ENCODE measurements at places on chromosomes 12 and 14.

DNA sequence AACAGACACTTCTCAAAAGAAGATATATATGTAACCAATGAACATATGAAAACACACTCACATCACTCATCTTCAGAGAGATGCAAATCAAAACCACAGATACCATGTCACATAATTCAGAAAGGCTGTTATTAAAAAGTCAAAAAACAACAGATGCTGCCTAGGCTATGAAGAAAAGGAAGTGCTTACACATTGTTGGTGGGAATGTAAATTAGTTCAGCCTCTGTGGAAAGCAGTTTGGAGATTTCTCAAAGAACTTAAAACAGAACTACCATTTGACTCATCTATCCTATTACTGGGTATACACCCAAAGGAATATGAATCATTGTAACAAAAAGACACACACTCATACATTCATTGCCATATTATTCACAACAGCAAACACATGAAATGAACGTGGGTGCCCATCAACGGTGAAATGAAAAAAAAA lies 35.1 kb downstream of the EIF2S3B start:
- no peak for DNase-seq

GRCh38 chr12:12482150-12482761 lies 80.4 kb downstream of the DUSP16 start:
- no peak for DNase-seq

GRCh38 chr14:28766469-28766955 lies at the start of gene FOXG1:
Gene FOXG1, plus strand, starts transcription at chr14:28766787. Its CDS starts 493 bp downstream, at chr14:28767280.
- DNase-seq, result peak; percentile 53

- DNase-seq, result peak; percentile 8
These were observed 96.6 kb downstream of the SPTSSA start for GRCh38 chr14:34365309-34365915.

- DNase-seq, result no peak
These were observed 695.5 kb upstream of the LRFN5 start for GRCh38 chr14:40911141-40911540.

DNA sequence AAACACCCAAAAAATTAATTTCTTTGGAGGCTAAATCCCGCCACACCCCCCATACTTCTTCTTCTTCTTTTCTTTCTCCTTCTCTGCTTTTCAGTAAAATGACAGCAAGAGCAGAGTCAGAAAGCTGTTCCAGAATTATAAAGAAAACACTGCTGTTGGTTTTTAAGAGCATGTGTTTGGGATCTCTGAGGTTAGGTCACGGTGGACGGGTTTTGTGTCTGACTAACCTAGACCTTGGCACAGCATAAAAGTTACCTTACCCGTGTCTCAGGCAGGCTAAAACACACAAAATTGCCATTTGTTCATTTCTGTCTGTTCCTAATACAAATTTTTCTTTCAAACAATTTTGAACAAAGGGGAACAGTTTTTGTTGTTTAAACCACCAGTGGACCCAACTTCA lies 540.8 kb downstream of the NRXN3 start:
- DNase-seq, result no peak

GRCh38 chr12:31353750-31354708 lies 28.1 kb upstream of the SINHCAF start:
- peak; percentile 49 for DNase-seq

- no peak for DNase-seq
These were observed 42.6 kb upstream of the PLEKHD1 start for GRCh38 chr14:69441948-69442347.

DNA sequence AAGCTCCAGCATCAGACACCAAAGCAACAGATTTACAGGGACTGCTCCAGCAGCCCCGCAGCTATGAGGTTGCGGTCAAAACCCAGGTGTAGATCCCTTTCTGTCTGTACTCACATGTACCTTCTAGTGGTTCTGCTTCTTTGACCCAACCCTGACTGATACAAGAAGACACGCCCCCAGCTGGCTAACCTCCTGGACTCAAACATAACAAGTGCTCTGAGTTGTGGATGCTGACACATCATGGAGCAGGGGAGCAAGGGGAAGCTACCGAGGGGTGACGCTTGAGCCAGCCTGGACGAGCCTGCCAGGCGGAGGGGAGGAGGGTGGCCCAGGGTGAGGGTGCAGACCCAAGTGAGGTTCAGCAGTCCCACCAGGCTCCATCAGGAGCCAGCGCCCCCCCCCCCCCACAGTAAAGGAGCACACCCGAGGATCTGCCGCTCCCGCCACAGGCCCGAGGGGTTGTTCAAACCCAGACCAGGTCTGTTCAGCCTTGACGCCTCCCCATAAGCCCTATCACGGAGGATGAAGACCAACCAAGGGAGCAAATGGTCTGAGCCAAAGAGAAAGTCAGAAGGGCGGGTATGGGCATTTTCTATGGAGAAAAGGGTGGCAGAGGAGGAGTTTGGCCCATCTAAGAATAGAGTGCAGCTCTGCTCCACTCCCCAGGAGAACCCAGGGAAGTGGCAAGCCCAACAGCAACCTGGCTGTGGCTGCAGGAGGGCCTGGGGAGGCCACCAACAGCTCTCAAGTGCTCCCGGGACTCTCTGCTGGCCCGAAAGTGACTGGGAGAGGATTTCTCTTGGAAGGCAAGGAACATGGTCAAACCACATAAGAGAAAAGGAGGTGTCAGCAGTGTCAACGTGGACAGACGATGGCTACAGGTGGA lies 229.4 kb downstream of the BCL11B start:
- no peak for DNase-seq
